ENCODE measurements at places on chromosomes 12 and 14.

DNA sequence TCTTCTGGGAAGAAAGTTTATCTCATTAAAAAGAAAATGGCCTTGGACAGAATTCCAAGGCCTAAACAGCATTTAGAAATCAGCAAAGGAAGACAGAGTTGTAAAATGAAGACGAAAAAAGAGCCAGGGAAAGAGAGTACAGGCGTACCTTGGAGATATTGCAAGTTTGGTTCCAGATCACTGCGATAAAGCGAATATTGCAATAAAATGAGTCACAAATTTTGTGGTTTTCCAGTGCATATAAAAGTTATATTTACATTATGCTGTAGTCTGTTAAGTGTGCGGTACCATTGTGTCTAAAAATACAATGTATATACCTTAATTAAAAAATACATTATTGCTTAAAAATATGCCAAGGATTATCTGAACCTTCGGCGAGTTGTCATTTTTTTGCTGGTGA is 9.0 kb downstream of the PCNX1 start:
- no peak for DNase-seq

GRCh38 chr14:75495399-75495798 is 26.9 kb upstream of the BATF start:
- DNase-seq, result no peak

- DNase-seq, result no peak
Measured at GRCh38 chr12:28217805-28218204, 27.5 kb downstream of the CCDC91 start.

- no peak for DNase-seq
Measured at GRCh38 chr14:69662636-69663299, 51.4 kb downstream of the SUSD6 start.

- DNase-seq, result no peak
Measured at GRCh38 chr14:39731912-39732311, 299.7 kb upstream of the FBXO33 start.

DNA sequence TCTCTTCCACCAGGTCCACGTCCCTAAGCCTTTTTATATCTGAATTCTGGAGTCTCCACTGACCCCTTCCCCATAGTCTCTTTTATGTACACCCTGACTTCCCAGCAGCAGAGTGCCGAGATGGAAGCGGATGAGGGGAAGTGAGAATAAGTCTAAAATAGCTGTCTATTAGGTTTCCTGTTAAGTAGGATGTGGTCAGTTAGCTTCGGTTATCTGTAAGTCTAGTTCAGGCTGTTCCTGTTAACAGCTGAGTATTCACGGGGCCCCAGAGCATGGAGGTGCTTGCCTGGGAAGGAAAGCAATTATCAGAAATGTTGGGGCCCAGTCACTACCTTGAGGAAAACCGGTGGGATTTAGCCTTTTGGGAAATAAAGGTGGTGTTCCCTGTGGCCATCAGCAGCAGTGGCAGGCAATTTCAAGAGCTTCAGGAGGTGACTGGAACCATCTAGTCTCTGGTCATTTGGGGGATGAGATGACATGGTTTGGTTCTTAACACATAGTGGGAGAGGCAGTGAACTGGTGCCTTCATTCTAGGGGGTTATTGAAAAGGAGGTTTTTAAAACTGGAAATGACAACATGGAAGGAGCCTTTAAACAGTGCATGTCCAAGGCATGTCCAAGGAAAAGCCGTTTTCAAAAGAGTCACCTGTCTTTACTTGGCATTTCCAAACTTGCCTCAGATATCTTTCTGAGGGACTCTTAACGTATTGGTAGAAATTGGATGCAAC is 21.8 kb downstream of the CHST11 start:
- DNase-seq, result no peak

DNA sequence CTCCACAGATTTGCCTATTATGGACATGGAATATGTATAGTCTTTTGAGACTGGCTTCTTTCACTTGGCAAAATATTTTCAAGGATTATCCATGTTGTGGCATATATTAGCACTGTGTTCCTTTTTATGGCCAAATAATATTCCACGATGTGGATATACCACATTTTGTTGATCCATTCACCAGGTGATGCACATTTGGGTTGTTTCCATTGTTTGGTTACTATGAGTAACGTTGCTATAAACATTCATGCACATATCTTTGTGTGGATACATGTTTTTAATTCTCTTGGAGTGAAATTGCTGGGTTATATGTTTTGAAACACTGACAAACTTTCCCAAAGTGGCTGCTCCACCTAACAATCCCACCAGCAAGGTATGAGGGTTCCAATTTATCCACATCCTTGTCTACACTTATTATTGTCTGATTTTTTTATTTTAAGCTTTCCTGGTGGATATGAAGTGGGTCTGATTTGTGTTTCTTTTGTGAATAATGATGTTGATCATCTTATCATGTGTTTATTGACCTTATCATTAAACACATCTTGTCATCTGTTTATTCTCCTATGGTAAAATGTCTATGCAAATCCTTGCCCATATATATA is 116.2 kb upstream of the FRMD6 start:
- no peak for DNase-seq

All from NCI-H1417 (cell line).